ENCODE measurements at places on chromosomes 7 and 10.
A peak's percentile ranks its signal among the peaks of the same experiment; 100 is the strongest.

GRCh38 chr7:77269360-77270093, 69.9 kb upstream of the FGL2 start:
- no peak for DNase-seq

DNA sequence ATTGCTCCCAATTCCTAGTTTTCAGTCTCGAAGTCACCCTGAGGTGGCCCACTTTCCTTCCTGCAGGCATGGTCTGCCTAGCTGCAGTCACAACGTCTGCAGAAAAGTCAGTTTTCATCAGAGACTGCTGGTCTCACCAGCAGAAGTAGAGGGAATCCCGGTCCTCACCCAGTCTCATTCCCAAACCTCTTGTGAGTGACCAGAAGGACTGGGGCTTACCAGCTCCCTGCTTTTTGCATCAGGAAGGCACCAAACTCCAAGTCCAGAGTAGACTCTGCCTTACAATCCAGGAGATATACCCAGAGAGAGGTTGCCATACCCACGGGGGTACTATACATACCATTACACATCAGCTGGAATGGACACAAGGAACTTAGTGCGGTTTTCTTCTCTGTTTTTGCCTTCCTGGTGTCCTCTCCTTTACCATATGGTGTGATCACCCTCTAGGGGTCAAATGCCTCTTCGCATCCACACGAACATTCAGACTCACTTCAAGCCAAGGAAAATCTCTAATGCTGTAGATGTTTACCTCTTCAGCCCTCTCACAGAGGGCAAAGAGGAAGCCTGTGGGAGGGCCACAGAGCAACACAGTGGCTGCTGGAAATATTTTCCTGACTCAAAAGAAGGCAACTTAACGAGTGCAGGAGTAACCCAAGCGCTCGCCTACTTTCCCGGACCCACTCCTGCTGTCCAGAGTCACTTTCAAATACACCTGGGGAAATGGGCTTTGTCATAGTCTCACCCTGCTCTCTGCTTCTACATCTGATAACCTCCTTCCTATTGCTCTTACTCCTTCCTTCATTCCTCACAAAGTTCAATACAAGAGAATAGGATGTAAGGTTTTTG, 220.9 kb downstream of the C7orf25 start:
- DNase-seq: no peak

- no peak for DNase-seq
Measured at GRCh38 chr10:53899463-53900160, 901.4 kb downstream of the PCDH15 start.

DNA sequence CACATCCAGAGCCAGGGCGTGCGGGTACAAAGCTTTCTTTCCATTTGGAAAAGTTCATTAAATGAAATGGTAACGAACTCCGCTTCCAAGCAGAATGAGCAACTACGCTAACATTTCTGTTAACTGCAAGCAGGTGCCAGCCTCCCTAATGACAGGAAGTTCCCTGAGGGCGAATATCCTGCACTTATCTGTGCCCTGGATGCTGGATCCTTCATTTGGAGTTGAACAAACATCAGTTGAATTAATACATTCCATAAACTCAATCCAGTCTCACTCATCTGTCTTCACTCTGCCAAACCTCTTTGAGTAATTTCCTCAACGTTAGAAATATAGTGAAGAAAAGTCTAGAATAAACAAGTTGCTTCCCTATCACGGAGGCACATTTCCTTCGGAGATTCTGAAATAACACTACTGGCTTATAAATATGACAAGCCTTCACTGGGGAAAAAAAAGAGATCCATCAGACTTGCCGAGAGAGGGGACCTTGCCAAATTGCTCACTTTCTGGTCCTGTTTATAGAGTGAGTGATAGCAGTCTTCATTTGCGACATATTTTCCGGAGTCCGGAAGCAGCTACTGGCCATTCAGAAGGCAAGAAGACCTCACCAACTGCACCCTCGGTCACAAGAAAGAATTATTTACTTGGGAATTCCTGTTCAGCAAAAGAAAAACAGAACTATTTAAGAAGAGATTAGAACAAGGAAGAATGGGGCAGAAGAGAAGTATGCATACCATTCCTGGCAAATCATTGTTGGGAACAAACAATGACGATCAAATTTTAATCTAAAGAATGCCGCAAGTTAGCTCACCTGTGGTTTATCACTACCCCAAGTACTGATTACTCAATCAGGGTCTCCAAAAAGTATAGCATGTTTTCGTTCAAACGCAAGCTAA, 196.4 kb downstream of the FAM107B start:
- no peak for DNase-seq

DNA sequence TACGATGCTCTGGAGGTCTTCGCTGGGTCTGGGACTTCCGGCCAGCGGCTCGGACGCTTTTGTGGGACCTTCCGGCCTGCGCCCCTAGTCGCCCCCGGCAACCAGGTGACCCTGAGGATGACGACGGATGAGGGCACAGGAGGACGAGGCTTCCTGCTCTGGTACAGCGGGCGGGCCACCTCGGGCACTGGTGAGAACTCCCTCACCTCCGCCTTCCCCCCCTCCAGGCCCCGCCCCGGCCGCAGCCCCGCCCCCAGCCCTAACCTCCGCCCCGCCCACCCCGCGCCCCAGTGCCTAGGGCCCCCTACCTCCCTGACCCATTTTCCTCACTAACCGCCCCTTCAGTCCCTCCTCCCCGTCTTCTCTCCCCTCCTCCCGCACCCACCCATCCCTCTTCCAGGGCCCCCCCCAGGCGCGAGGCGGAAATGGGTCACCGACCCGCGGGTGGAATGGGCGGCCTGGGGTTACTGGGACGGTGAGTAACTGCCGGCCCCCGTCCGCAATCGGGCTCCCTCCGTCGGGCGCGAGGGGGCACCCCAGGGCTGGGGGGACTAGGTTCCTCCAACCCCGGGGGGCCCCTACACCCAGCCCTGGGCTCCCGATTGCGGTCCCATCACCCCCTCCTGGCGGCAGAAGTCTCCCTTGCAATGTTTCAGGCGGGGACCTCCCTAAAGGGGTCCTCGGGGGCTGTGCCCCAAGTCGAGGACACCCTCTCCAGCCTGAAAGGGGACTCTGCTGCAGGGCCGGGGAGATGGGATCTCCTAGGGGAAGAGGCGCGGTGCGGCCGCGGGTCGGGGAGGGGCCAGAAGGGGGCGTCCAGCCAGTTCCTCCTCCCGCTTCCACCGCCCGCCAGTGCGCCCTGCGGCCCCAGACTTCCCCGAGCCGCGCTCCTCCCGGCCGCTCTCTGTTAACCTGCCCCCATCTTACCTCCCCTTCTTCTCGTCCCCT, 2.1 kb downstream of the PCOLCE start:
- peak; percentile 74 for DNase-seq

- no peak for DNase-seq
Measured at GRCh38 chr7:46357290-46357689, 436.2 kb upstream of the IGFBP3 start.

- DNase-seq: no peak
Measured at GRCh38 chr10:67801118-67801517, 36.9 kb downstream of the DNAJC12 start.

- DNase-seq: peak; percentile 73
Measured at GRCh38 chr10:71708301-71708703, 11.3 kb downstream of the C10orf105 start.

- DNase-seq: no peak
Measured at GRCh38 chr7:9822458-9823290, 1151.0 kb upstream of the PHF14 start.

GRCh38 chr7:23431702-23432199, 38.5 kb downstream of the IGF2BP3 start:
- DNase-seq: no peak

DNA sequence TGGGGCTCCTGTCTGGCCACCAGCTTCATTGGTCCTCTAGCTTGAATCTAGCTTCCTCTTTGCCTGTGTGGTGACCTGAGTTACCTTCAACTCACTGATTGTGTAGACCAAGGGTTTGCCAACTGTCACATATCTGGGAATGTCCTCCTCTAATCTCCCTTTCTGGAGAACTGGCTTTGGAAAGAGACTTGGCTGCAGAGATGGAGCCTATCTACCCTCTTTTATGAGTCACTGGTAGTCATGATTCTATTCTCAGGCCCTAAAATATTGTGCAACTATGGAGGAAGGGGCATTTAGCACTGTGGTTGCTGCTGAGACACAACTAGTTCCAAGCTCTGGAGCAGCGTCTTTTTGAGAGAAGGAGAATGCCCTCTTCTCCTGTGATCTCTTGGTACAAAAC, 691.3 kb downstream of the KCNMA1 start:
- DNase-seq: no peak

DNA sequence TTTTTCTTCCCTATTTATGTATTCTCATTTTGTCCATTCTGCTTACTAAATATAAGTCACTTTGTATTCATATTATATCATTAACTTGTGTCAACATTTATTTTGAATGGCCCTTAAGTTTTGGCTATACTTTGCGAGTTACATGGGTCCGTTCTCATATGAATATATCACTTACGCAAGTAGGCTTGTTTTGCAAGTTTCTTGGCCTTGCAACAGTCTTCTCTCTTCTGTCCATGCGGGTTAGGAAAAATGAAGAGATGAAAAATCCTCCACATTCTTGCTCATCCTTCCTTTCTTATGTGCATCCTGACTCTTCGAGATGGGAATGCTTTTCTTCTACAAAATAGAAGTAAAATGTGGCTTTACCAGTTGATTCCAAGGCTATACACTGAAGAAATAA, 82.8 kb downstream of the GPR158 start:
- DNase-seq: no peak

- DNase-seq: no peak
Measured at GRCh38 chr10:6565588-6565987, 14.5 kb downstream of the PRKCQ start.

DNA sequence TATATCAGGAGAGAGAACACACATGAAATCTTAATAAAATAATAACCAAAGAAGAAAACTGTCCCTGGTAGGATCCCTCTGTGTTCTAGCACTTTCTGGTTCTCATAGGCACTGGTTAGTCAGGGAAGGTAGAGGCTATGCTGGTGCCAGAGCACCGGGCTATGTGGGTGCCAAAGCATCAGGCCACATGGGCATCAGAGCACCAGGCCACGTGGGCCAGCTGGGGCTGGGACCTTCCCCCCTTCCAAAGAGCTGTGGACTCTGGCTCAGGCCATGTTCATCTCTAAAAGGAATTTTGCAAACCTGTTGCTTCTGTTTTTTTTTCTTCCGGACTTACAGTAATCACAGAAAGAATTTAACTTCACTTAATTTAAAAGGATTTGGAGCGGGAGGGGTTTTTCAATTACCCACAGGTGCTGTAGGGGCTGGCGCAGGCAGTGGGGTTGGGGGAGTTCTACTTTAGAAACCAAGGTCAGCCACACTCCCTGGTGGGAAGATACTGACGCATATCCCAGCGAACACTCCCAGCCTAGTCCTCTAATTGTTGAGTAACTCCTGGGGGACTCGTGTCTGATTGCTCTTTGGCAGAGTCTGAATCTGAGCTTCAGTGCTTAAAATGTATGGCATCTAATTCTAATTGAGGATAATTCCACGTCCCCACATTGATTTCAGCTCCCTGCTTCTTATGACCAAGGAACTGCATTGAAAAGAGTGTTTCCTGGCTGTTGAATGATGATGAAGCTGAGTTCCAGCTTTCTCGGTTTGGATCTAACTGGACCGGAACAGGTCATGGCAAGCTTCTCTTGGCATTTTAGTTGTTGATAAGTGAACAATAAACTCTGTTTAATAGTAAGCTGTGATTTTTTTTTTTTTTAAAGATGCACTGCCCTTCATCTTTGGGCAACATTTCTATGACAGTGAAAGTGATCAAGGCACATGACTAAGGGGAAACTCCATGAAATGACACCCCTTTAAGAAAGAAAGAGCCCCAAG, 110.7 kb upstream of the FZD8 start:
- no peak for DNase-seq

DNA sequence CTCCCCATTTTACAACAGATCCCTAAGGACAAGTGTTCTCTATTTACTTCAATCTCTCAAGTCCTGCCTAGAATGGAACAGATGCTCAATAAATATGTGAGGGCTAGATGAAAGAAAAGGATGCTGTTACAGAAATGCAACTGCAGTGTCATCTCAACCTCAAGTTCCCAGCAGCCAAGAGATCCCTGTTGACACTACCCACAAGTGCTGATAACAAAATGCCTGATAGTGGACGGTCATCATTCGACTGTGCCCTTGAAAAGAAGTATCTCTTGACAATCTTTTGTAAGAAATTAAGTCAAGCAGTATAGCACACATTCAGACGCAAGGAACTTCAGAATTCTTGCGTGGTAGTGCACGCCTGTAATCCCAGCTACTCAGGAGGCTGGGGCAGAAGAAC, 133.2 kb downstream of the PARD3 start:
- no peak for DNase-seq

- DNase-seq: no peak
Measured at GRCh38 chr7:116802746-116803152, 59.6 kb upstream of the CAPZA2 start.

- no peak for DNase-seq
Measured at GRCh38 chr7:30062587-30062986, 34.4 kb downstream of the PLEKHA8 start.

All from activated CD8-positive, alpha-beta memory T cell treated with anti-CD3 and anti-CD28 coated beads, Interleukin-2, amount 50 U/mL, for 4 hours (primary cell).